ENCODE measurements at places on chromosomes 12 and 14.

GRCh38 chr14:82879949-82880535, 1346.4 kb upstream of the SEL1L start:
- DNase-seq, result no peak

- peak; percentile 40 for DNase-seq
Measured at GRCh38 chr12:50220363-50220995, 53.3 kb upstream of the CERS5 start.

DNA sequence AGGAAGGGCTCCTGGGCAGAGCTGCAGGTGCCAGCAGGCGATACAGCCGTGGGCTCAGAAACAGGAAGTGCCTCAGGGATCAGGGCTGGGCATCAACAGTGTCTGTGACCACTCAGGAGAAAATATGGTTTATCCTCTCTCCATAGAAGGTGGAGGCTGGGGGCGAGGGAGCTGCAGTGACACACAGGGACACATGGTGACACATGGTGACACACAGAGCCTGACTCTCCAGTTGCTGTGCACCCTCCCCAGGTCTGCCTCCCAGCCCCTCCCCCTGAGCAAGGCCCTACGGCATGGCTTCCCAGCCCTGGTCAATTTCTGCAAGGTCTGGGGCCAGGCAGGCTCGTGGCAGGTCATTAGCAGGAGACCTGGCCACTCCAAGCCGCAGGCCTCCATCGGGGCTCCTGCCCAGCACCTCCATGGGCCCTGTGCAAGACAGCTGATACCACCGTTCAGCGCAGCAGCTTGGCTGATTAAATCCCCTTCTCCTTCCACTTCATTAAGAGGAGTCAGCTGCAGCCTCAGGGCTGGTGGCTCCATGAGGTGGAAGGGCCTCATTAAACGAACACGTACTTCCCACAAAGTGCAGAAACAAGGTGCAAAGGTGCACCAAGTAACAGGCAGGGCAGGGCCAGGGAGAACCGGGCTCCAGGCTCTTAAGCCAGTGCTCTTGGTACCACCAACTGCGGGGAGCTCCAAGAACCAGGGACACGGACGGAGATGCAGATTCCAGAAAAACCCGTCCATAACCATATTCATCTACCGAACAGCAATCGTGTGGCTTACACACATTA, 60.7 kb downstream of the CCNK start:
- DNase-seq, result no peak

GRCh38 chr12:95336387-95337067, 118.9 kb downstream of the VEZT start:
- no peak for DNase-seq

- no peak for DNase-seq
Measured at GRCh38 chr12:26001530-26001929, 43.0 kb downstream of the RASSF8 start.

DNA sequence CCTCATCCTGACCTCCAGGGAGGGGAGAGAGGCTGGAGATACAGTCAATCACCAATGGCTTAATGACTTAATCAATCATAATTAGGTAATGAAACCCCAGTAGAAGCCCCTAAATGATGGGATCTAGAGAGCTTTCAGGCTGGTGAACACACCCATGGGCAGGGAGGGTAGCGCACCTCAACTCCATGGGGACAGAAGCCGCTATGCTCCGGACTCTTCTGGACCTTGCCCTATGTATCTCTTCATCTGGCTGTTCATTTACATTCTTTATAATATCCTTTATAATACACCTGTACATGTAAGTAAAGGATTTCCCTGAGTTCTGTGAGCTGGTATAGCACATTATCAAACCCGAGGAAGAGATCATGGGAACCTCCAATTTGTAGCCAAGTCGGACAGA, 205.9 kb downstream of the STXBP6 start:
- DNase-seq, result no peak

GRCh38 chr14:40188006-40188405, 755.8 kb upstream of the FBXO33 start:
- DNase-seq, result no peak
